RWPE1 (cell line): ENCODE measurements at places on chromosomes 6 and 20.

- no peak for DNase-seq
Measured at GRCh38 chr6:5567890-5568289, 306.6 kb downstream of the FARS2 start.

DNA sequence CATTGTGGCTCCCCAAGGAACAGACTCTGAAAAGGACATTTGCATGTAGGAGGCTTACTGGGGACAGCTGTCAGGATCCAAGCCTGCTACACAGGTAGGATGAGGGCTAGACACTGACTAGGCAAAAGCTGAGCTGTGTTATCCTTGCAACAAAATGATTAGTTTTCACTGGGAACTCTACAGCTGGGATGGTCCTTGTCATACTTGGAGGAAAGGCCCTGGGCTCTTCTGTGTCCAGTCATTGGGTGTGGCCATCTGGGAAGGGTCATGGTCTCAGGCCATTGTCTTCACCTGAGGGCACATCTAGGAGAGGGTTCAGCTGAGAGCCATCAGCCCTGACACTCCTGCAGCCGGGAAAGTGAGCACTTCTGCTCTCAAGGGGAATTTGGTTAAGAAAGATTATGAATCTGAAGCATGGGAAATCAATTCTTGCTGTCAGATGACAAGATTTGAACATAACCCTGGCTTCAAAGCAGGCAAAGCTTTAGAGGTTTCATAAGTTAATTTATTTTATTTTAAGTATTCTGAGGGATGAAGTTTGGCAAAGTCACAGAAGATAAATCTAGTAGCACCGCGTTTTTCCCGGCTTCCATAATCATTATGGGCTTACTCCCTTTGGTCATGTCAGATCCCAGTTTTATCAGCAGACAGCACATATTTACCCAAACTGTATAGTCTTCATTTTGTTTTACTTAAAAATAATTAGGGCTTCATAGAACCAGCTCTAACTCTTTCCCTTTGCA is 78.4 kb upstream of the SLC22A23 start:
- no peak for DNase-seq

DNA sequence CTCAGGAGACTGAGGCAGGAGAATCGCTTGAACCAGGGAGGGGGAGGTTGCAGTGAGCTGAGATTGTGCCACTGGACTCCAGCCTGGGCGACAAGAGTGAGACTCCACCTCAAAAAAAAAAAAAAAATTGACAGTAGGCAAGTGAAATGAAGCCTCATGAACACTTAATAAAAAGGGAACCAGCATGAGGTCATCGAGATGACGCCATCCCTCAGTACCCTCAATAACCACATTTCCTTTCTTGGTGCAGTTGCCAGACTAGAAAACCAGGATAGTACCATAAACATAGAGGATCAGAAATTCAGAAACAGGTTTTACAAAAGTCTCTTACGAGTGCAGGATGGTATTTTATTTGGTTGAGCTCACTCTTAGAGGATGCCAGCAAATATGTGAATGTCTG is 584.1 kb downstream of the MAFB start:
- no peak for DNase-seq

DNA sequence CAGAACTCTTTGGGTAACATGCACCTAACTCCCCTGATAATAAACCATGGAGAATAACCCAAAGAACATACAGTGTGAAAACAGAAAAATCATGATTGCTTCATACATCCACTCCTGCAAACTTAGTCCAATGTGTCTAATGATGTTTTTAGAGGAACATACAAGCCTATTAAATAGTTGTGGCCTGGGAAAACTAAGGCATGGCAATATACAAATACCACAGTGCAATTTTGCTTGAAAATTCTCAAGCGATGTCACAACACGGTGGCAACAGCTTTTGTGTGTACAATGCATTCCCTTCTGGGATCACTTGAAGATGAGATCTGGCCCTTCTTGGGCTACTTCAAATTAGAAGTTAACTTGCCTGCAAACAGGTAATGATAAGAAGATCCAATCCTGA is 16.7 kb downstream of the MAP3K5 start:
- no peak for DNase-seq

GRCh38 chr6:125183391-125183790 is 29.8 kb downstream of the TPD52L1 start:
- DNase-seq: no peak

DNA sequence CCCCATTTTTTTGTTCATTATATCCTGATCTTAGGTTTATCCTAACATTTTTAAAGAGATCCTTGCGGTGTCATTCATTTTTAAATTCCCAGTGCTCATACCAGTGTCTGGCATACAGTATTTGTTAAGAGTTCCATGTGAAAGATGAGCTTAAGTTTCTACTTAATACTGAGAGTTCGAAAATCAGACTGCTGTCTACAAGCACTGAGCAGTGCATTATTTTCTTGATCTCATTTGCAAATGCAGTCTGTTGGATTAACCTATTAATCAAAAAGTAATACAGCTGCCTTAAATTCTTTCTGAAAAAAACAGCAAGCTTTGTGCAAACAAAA is 663 bp downstream of the COQ3 start:
- DNase-seq: no peak

GRCh38 chr6:113365191-113365590 is 492.0 kb upstream of the MARCKS start:
- DNase-seq: no peak

DNA sequence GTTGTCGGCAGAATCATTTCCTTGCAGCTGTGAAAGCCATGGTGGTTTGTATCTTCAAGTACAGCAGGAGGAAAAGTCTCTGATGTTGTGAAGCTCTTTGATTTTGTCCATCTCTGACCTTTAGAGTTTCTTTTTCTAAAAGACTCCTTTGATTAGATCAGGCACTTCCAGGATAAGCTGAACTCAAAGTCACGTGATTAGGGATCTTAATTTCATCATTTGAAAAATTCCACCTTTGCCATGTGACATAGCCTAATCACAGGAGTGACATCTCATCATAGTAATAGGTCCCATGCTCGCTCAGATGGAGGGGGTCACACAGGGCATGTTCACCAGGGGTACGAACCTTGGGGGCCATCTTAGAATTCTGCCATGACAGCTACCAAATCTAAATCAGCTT is 441.5 kb upstream of the CDH4 start:
- DNase-seq: no peak

GRCh38 chr6:164106345-164106769 is 691.8 kb downstream of the QKI start:
- DNase-seq: no peak
